ENCODE measurements at places on chromosomes 12 and 14. TPM values are rescaled to one million over a fixed set of nuclear protein-coding genes. Genes with fewer than 3 reads are reported as not detected.

GRCh38 chr14:64689289-64689688 is 14.9 kb upstream of the PLEKHG3 start:
- no peak for DNase-seq

DNA sequence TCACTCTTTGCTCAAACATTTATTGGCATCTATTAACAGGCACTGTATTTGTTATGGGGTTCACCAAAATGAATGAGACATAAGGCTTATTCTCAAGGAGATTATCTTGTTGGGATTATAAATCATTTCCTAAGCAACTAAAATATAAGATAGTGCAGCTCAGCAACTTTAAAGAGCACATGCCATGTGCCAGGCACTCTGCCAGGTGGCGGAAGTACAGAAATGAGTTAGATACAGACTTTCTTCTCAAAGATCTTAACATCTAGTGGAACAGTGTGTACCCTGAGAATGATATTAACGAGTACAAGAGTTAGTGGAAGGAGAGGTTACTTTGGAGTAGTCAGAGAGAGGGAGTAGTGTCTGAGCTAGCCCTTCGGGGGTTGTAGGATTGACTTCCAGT is 28.4 kb upstream of the TOMM20L start:
- no peak for DNase-seq

- peak; percentile 43 for DNase-seq
Observed at GRCh38 chr14:94460631-94461416, 8.2 kb upstream of the SERPINA11 start.

The CAMKK2 gene
- 37.4 TPM for total RNA-seq

The MEG3 gene
- not detected for total RNA-seq

- DNase-seq, result no peak
Observed at GRCh38 chr12:129269756-129270495, 416.6 kb downstream of the GLT1D1 start.

DNA sequence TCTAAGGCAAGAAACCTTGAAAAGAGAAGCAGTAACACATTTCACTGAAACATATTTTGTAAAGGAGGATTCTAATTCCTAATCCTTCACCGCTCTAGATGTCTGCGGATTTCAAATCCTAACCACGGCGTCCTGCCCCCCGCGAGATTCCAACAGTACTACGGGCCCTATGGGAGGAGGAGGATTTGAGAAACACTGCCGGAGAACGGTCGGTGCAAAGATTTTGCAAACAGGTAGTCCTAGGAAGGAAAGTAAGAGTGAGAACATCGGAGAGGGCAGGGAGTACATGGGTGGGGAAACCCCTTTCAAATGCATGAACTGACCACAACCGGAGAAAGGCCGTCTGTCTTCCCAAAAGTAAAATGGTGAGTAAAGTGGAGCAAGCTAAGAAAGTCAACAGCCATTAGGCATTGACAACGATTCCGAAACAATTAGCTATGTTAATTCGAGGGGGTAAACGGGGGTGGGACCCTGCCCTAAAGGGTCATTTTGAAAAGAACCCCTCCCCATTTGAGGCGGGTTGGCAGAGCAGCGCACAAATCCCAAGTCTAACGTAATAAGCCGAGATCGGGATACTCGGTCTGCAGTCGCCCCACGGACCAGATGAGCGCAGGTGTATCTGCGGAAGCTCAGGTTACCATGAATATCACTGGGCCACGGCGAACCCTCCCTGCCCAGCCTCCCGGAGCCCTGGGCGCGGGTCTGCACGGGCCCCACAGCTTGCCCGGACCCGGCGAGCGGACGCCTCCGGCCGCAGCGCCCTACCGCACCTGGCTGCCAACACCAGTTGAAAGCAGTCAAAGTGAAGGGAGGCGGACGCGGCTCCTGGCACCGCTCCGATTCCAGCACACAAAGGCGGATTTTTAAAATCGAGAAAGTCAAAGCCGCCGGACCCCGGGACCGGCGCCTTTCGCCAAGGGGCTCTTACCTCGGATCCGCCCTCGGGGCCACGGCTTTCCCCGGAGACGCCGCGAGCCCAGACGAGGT is 662 bp downstream of the EPS8 start:
- DNase-seq, result peak; percentile 42

The SETD3 gene
- total RNA-seq, result 53.9 TPM

The CFAP54 gene
- 1.4 TPM for total RNA-seq

DNA sequence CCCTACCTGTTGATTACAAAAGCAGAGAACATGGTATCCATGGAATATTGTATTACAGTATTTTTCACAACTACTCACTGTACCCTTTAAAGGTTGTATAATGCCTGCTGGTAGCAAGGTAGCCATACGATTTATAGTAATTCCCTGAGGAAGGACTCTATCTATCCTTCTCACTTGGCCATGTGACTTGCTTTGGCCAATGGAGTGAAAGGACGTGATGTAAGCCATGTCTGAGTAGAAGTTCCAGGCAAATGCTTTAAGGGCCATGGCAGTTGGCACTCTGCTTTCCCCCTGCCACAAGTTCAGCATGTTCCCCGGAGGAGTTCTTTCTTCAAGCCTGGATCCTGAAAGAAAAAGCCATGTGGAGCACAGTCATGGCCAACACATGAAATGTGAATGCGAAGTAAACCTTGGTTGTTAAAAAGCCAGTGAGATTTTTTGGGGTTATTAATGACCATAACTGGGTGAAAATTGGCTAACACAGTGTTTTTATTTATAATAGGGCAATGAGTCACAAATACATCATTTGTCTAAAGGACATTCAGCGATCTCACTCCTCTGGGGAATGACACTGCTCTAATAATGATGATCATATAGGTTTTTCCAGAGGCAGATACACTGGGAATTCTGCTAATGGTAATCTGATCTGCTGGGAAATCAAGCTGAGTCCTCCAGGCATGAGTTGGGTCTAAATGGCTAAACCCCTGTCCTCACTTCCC is 67.4 kb upstream of the SLC38A2 start:
- DNase-seq, result no peak

The LRRC10 gene
- not detected for total RNA-seq

DNA sequence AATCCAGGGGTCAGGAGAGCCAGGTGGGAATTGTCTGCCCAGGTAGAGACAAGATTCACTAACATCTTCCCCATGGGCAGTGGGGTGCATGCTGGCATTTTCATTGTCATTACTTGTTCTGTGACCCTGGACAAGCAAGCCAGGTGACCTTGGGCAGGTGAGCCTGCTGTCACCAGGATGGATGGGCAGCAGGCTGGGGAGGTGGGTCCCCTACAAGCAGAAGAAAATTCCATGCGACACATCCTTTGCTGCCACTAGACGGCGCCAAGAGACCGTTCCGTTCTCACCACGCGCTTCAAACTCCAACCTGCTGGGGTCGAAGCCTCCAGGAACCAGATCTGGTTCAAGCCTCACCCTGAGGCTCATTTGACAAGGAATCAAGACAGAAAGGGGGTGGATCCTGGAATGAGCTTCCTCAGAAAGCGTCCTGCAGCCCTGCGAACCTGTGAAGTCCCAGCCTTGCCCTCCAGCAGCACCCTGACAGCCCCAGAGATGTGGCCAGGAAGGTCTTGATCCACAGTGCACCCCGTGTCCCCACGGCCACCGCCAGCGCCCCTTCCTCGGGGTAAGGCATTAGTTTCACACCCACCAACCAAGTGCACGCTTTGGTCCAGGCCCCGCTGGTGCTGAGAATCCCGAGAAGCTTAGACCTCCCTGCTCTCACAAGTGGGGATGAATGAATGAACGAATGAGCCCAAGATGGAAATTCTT is 3.2 kb upstream of the DYNC1H1 start:
- peak; percentile 86 for DNase-seq

DNA sequence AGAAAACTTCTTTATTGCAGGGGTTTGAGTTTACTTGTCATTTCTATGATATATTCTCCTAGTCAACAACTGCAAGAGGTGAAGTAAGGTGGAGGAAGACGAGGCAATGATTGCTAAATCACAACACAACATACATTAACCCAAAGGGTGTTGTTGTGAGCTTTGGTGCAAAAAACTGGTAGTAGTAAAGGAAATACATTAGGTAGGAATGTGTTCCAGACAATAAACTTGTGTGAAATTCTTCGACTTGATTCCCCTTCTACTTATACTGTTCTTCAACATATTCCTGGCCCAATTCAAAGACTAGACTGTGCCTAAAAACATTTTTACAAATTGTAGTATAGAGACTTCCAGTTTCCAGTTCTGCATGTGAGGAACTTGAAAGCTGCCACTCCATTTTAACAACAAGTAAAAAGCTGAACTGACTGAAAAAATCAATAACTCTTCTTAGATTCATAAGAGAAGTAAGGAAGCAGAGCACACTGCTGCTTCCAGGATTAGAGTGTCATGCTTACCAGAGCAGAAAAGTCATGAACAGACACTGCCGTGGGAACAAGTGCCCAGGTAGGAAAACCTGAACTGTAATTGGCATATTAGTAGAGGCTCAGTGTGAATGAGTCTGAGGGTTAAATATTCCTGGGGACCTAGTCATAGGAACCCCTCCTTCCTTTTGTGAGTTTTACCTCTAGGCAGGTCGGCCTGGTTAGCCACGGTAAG is 22.2 kb downstream of the COX8C start:
- no peak for DNase-seq

GRCh38 chr12:112029301-112029700 is 16.1 kb downstream of the ERP29 start:
- no peak for DNase-seq

- DNase-seq, result peak; percentile 58
Observed at GRCh38 chr12:51390891-51391282, 319 bp downstream of the GALNT6 start.

- peak; percentile 74 for DNase-seq
Observed at GRCh38 chr14:90903101-90903500, 86.9 kb upstream of the TTC7B start.

- DNase-seq, result no peak
Observed at GRCh38 chr12:9699269-9699897, 29.9 kb downstream of the CLEC2D start.

The MANSC4 gene
- not detected for total RNA-seq

The LBHD2 gene
- not detected for total RNA-seq

DNA sequence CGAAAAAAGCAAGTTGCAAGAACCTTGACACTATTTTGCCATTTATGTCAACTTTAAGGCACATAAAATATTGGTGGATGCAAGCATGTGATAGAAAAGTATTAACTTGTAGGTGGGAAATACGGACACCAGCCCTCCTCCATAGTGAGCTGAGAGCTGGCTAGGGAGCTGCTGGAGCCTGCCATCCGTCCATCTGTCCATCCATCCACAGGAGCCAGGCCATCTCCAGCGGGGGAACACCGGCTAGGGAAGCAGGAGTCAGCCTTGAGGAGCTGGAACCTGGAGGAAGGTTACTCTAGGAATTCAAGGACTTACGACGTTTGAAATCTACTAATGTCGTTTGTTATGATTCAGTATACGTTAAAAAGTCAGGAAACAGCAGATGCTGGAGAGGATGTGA is 120.7 kb upstream of the C14orf180 start:
- DNase-seq, result no peak

- DNase-seq, result no peak
Observed at GRCh38 chr14:22646570-22647254, 2.6 kb upstream of the OR6J1 start.

The TAS2R31 gene
- total RNA-seq, result 5.2 TPM

DNA sequence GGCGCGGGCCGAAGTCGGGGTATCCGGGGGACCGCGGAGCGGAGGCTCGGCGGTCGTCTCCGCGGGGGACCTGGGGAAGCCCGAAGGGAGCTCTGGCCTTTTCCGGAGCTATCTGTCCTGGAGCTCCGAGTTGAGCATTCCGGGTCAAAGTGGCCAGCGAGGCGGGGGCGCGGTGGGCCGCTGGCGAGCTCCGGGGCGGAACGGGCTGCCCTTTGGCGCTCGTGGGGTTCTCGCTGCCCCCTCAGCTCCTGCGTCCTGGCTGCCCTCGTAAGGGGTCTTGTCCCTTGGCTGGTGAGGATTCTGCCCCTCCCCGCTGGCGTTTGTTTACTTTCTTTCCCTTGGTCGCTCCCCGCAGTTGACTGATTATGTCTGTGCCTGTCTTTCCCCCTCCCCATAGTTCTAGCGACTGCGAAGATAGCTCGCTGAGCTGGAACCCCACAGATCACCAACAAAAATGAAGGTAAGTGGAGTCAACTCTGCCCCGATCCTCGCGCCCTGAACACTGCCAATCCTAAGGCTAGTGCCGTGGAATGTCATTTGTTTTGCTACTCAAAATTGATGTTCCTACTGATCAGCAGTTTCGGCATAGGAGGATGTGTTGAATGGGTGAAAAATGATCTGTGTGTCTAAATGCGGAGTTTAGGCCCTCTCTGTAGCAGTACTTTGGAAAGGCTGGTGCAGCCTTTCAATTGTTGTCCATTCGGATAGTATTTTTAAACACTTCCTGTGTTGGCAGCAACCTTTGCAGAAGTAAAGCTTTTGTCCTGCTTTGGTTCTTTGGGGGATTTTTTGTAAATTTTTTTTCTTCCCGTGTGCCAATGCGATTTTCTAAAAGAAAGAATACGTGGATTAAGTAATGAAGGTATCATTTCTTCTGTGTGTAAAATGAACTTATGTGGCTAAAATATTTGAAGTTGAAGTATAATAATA is 1.3 kb downstream of the ARID4A start:
- DNase-seq, result peak; percentile 49

The ERO1A gene
- total RNA-seq, result 167 TPM

DNA sequence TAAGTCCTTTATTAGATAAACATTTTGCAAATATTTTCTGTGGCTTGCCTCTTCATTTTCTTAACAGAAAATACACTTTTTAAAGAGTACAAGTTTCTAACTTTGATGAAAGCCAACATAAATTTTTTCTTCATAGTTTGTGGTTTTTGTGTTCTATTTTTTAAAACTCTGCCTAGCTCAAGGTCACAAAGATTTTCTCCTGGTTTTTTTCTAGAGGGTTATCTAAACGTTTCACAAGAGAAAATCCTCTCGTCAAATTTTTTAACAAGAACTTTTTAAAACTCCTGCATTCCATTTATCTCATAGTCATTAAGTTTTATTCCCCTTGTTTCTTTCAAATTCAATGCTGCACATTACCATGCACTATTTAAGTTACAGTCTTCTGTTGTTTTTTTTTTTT is 8.2 kb downstream of the AREL1 start:
- no peak for DNase-seq

The PLCZ1 gene
- total RNA-seq, result not detected

The DTX3 gene
- total RNA-seq, result 20.8 TPM

GRCh38 chr12:67038486-67038885 is 230.7 kb upstream of the CAND1 start:
- DNase-seq, result no peak

DNA sequence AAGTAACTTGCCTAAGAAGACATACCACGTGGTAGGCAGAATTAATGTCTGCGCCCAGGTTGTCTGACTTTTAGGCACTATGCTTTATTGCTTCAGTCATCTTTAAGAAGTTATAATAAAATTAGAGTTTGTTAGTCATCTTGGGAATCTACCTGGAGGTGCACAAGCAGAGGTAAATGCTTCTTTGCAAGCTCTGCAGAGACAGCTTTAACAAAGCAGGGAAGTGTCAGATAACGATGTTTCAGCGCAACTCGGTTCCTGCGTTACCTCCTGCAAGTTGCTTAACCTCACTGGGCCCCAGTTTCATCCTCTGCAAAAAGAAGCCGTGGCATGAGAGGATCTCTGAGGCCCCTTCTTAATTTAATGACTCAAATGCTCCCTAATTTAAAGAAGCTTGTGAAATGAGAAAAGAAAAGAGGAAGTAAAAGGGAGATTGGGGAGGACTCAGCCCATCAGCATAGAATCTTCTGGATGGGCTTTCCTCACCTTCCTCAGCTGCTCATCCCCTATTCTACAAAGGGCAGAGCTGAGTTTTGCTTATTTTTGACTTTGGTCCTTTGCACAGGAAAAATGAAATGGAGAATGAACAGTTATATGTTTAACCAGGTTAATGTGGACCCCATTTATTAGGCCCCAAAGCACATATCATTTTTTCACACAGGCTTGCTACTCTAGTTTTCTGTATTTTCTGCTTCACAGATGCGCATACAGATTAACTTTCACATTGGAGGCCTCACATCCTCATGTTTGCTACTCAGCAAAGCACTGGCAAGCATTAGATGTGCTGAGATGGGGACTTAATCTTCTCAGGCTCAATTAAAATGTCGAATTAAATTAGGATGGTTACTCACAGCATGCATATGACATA is 5.1 kb downstream of the ARHGDIB start:
- peak; percentile 64 for DNase-seq
